ENCODE measurements at places on chromosomes 6 and 20.

- DNase-seq = peak; percentile 97
Measured at GRCh38 chr6:73704260-73704659, 8.3 kb downstream of the CD109 start.

DNA sequence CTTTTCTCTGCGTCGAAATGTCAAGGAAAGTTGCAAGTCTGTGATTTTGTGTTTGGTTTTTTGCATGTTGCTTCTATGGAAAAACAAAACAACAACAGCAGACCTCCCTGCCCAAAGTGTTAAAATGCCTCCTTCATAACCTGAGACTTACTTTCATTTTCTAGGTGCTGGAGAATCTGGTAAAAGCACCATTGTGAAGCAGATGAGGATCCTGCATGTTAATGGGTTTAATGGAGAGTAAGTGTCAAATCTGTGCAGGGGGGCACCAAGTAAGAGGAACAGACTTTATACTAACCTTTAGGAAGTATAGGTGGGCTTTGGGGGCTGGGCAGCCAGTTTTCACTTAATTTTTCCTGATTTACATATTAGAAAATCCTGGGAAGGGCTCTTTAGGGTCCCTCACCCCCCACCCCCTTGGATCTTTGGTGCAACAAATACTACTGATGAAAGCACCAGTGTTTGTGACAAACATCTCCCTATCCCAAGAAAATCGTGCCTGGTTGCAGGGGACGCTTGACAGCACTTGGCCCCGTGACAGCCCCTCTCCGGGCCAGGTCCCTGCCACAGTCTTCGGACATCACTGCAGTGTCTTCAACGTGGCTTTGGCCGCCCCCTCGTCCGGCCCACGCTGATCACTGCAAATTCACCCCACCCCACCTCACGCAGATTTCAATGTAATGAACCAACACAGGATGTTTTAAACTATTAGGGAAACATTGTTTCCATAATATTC is 43.1 kb downstream of the GNAS start:
- no peak for DNase-seq

DNA sequence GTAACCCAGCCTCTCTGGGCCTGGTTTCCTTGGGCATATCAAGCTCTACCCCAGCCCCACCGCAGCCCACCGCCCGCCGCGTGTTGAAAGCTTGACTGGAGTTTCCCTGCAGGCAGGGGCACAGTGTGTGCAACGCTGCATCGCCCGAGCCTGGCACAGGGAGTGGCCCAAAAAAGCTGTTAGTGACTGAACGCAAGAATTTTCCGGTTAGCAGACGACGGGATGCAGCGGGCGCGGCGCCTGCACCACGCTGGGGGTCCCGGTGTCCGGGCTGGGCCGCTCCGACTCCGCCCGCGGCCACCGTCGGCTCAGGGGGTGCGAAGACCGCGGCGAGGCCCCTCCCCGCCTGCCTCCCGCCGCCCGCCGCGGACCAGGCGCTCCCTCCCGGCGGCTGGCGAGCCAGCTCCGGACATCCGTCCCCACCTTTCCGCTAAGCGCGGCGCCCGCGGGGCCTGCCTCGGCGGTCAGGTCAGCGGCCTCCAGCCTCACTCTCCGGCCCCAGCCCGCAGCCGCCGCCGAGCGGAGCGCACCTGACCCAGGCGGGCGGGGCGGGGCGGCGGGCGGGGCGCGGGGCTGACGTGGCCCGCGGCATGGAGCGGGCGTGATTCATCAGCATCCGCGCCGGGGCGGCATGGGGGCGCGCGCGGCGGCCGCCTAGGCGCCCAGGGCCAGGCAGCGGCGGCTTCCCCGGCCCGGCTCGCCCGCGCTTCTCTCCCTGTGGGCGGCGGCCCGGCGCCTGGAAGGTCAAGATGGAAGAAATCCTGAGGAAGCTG is at the start of gene ARFGEF3:
TSS of gene ARFGEF3 (plus strand) at position 602 of the 773 bp plus-strand sequence. CDS start at position 750, 148 bp downstream.
- DNase-seq = peak; percentile 12

GRCh38 chr6:157137501-157137900 is 185.8 kb downstream of the TMEM242 start:
- DNase-seq = peak; percentile 24

- DNase-seq = no peak
Measured at GRCh38 chr20:34622821-34623451, 54.0 kb downstream of the PIGU start.

- DNase-seq = peak; percentile 33
Measured at GRCh38 chr6:157514659-157515496, 133.9 kb downstream of the ZDHHC14 start.

- no peak for DNase-seq
Measured at GRCh38 chr6:166579237-166579850, 7.1 kb downstream of the RAMACL start.

DNA sequence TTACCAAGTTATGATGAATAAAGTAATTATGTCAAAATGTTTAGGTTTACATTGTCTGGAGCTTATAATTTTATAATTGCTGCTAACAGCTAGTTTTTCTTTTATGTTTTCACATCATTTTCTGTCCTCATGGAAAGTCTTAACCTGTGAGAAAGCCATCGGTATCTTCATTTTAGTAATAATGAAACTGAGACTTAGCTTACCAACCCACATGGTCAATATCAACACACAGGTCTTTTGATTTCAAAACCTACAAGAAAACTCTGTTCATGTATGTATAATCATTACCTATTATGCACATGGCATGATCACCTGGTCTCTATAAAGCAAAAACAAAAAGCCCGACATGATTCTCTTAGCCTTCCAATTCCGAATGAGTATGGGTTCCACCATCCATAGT is 61.9 kb downstream of the KCNQ5 start:
- no peak for DNase-seq

DNA sequence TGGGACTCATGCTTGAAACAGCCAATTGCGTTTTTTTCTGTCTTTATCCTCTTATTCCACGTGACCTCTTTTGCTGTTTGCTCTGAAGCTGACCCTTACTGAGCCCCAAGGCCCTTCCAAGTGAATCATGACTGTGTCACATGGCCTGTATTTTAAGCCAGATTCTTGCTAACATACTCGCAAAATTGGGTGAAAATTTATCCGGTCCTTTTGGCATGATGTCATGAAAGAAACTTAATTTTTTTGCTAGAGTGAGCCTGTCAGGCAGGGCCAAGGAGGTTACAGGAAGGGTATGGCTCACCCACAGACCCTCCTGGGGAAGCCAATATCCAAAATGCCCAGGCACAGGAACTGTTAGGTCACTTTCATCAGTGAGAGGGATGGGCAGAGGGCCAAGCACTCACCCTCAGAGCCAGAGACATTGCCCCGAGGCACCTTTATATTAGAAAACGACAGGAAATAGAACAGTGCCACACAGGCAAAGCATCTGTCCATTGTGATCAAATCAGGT is 296.7 kb downstream of the CDH26 start:
- DNase-seq = peak; percentile 33

GRCh38 chr6:36769183-36769675 is 70.0 kb downstream of the CPNE5 start:
- no peak for DNase-seq

GRCh38 chr20:45097485-45098102 is 3.3 kb downstream of the KCNS1 start:
- peak; percentile 33 for DNase-seq

- DNase-seq = no peak
Measured at GRCh38 chr6:10315658-10316372, 99.1 kb downstream of the TFAP2A start.

- no peak for DNase-seq
Measured at GRCh38 chr6:46815130-46815529, 21.9 kb downstream of the MEP1A start.

DNA sequence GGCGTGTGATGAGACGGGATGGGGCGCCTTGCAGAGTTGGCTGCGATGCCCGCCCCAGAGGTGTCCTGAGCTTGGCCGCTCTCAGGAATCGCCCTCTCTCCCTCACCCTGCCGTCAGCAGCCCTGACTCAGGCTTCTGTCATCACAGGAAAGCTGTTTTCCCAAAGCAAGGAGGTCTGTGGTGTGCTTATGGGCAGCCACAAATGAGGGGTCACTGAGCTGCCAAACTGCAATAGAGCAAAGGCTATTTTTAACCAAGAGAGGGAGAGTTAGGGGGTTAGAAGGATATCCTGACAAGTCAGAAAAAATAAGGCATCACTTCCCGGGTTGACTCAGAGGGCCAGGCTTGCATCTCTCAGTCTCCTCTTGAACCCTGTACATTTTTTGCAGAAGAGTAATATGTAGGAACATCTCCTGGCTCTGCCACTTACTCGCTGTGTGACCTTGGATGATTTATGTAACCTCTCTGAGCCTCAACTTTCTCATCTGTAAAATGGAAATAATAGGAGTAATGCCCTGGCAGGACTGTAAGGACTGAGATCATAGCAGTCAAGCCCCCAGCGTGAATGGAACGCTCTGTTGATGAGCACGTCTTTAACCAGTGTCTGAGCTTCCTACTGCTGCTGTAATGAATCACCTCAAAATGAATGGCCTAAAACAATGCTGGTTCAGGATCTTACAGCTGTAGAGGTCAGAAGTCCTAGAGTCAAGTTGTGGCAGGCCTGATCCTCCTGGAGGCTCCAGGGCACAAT is 181.9 kb downstream of the NFATC2 start:
- DNase-seq = peak; percentile 97

DNA sequence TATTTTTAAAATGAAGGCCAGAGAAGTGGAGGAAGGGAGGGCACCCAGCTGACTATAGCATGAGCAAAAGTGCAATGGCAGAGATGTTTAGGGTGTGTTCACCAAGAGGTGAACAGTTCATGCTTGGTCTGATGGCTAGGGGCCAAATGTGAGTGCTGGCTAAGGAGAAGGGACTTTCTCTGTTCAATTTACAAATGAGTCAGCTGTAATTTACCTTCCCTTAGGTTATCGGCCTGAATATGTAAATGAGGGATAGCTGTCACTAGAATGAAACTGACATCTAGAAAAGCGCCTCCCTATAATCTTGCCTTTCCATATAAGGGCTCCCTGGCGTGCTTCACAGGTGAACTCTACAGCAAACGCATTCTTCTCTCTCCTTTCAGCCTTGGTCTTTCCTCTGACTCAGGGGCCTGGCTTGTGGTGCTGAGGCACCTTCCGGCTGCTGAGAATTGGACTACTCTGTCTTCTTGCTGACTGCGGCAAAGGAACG is 114.7 kb upstream of the BACH2 start:
- no peak for DNase-seq

DNA sequence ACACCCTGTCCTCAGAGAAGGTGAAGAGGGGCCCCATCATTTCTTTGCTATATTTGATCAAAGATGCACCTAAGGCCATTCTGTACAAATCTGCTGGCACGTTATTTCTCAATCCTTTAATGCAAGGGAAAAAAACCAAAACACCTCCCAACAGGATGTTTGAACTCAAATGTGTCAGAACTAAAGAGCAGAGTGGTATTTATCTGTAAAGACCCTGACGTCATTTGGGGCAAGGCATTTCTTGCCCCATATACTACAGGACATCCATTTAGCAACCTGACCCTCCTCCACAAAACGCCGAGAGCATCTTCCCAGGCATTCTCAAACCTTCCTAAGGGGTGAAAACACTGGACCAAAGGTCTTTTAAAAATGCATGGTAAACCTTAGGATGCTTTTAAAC is 50.8 kb downstream of the ZMYND8 start:
- DNase-seq = peak; percentile 93

DNA sequence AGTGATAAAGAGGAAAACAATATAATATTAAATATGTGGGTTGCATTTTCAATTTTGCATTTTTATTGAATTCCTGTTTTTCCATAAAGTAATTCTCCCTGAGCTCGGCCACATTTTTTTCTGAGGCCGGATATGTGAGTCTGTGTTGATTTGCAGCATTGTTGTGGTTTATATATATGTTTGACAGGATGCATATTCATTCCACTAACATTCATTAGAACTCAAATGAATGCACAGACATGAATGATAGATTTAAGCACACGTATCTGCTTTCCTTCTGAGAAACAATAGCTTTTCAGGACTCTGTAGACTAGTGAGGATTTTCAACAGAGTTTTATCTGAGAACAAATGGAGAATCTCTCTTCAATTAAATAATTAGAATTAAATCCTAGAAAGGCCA is 10.6 kb upstream of the EXOC2 start:
- DNase-seq = no peak

GRCh38 chr6:161355696-161356095 is 81.8 kb upstream of the AGPAT4 start:
- no peak for DNase-seq

All from fibroblast of villous mesenchyme (primary cell).